HFFc6 (cell line): ENCODE measurements at places on chromosomes 1 and 21. TPM values are rescaled to one million over a fixed set of nuclear protein-coding genes. Genes with fewer than 3 reads are reported as not detected.
A peak's percentile ranks its signal among the peaks of the same experiment; 100 is the strongest.

GRCh38 chr1:22625262-22625925 is 11.0 kb upstream of the C1QA start:
- DNase-seq, result no peak

GPR3 gene
- total RNA-seq, result 2.4 to 2.9 TPM (median 2.8 TPM) in 3 replicates

GRCh38 chr1:176791906-176792305 is 328.9 kb downstream of the PAPPA2 start:
- no peak for DNase-seq

DNA sequence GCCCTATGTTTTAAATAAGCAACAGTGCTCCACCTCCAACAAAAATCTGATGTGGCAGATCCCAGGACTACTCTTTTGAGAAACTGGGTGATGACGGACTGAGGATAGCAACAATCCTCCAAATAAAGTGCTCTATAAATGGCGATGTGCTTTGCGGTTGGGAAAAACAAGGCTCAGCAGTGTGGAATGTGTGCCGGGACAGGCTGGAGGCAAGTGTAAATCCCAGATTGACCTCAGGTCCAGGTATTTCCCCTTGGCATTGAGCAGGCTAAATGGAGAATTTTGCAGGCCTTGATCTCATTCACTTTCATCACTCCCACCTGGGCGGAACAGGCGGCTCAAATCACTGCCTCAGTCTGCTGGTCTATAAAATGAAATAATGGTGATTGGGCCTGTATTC is 35.1 kb downstream of the LRRC42 start:
- no peak for DNase-seq

DNA sequence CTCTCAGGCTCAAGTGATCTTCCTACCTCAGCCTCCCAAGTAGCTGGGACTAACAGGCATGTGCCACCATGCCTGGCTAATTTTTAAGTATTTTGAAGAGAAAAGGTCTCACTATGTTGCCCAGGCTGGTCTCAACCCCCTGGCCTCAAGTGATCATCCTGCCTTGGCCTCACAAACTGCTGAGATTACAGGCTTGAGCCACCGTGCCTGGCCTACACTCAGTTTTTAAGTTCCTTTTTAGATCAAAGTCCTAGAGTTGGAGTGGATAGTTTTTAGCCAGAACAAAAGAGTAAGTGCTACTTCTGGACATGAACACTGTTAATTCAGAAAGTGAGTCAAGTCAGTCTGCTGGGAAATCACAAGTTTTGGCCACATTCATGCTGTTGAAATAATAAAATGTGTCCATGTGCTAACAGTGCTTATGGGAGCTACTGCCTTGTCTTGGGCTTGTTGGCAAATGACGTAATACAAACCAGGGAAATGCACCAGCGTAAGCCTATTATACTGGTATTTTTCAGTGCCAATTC is 84.2 kb downstream of the NDUFS5 start:
- peak; percentile 82 for DNase-seq

GRCh38 chr1:54156201-54156600 is 3.4 kb upstream of the CDCP2 start:
- DNase-seq, result no peak

DNA sequence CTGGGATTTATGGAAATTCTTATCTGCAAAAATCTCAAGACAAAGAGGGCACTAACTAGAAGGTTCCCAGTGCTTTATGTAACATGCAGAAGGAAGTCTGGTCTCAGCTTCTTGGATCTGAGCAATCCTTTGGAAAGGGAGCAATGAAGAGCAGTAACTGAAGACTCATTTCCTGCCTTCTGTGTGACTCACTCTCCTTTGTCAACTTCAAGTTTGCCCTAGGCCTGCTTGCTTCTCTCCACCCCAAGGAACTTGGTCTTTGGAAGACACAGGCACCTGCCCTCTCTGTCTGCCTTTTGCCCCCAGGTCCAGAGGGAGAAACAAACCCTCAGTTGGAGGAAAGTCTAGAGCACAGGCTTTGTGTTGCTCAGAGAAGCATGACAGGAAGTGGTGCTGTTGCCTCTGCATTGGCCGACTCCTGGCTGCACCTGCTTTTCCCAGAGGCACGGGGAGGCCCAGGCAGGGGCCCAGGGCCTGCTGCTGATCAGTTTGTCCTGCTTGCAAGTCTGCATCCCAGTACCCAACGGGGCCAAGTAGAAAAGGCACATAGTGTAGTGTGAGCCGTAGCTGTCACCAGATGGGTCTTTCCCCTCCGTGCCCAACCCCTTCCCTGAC is 137.2 kb downstream of the DHRS3 start:
- peak; percentile 89 for DNase-seq

GRCh38 chr1:233240371-233240770 is 55.2 kb downstream of the PCNX2 start:
- DNase-seq, result no peak

DNA sequence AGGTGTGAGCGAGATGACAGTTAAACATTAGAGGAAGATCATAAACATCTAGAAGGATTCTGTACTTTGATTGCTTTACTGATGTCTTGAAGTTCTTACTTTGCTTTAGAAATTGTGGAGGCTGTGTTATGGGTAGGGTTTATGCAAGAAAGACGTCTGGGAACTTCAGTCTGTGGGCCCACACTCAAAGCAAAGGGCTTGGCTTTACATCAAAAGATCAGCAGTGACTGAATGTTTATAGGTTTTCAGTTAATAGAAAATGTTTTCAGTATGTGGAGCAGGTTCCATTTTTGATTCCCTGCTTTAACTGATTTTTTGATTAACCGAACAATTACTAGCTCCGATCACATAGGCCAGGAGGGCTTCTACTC is 31.9 kb downstream of the PEX14 start:
- DNase-seq, result no peak

DNA sequence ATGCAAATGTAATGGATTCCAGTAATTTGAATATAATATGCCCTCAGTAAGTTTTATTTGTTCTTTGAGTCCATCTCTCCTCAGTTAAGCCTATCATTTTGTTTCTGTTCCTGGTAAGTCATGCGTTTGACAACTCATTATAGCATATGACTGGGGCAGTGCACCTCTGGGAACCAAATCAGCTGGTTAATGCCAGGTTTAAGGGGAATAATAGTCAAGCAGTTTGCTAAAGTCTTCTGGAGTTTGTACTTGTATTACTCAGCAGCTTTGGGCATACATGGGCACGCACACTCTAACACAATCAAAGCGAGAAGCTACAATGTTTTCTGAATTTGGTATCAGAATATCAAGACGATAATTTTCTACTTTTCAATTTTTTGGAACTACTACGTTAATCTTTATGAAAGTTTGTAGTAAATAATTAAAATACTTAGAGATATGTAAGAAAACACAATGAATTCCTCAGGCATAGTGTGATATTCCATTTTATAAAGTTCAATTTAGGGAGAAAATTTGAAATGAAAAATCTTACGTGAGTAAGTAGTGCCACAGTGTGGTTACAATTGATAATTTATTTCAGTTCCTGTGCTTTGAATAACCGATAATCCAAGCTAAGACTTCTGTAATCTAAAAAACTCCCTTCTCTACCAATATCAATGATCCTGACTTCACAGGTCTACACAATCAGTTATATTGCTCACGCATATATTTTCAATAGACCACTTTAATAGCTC is 43.8 kb upstream of the KCTD3 start:
- DNase-seq, result no peak

GRCh38 chr1:94526152-94526980 is 15.2 kb downstream of the F3 start:
- no peak for DNase-seq

DNA sequence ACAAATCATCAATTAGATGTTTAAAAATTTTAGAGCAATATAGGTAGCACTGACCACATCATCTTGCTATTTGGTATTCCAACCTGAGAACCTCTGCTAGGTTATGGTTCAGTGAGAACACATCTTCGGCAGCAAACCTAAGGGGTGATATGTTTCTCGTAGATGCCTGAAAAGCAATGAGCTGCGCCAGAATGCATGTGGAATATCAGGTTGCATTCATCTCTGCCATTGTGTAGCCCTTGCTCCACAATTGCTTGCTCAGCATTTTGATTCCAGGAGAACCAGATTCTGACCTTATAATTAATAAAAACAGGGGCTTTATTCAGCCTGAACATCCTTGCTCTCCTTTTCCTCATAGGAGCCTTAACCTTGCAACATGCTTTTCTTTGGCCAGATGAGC is 408.1 kb downstream of the USH2A start:
- DNase-seq, result no peak

NBPF6 gene
- total RNA-seq, result not detected in 2 replicates

GLIS1 gene
- 1.0 to 1.9 TPM (median 1.3 TPM) in 3 replicates for total RNA-seq

CELA2B gene
- total RNA-seq, result not detected in 3 replicates

DNA sequence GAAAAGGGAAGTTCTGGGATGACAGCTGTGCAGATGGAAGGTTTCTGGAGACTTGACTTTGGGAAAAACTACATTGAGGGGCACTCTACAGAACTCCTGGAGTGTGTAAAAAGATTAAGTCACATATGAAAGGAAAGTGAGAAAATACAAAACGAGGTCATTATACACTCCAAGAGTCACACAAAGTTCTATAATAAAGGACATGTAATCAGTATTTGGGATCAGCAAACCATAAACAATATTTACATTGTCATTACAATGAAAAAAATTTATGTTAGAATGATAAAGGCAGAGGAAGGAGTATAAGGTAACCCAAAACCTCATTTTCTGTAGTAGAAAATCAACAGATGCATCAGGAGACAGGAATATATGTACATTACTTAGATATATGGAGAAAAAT is 22.8 kb downstream of the NUP133 start:
- no peak for DNase-seq

GRCh38 chr1:186374303-186375151 is 526 bp downstream of the TPR start:
- DNase-seq, result no peak
